ENCODE measurements at places on chromosomes 5 and 9.

- DNase-seq = no peak
These were observed 54.2 kb downstream of the LRSAM1 start for GRCh38 chr9:127505396-127506116.

GRCh38 chr9:90810691-90811090 lies 9.1 kb downstream of the SYK start:
- DNase-seq = no peak

DNA sequence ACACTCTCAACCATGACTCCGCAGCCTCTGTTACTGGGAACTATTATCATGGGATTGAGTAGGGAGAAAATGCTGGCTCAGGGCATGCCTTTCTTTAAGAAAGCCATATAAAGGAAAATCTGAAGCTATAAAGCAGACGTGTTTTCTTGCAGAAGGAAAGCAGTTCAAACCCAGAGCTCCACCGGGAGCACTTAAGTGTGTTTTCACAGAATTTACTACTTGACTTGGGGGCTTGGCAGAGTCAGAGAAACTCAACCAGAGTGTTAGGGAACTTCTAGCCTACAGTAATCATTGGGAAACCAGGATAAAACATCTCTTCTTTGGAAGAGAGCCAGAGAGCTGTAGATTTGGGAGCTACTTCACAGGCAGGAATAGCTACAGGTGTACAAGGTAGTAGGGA lies 283.4 kb upstream of the ADRA1B start:
- no peak for DNase-seq

GRCh38 chr9:37976714-37977477 lies 73.0 kb upstream of the SLC25A51 start:
- DNase-seq = no peak

GRCh38 chr9:113154471-113154870 lies 3.7 kb downstream of the SLC31A2 start:
- DNase-seq = no peak

DNA sequence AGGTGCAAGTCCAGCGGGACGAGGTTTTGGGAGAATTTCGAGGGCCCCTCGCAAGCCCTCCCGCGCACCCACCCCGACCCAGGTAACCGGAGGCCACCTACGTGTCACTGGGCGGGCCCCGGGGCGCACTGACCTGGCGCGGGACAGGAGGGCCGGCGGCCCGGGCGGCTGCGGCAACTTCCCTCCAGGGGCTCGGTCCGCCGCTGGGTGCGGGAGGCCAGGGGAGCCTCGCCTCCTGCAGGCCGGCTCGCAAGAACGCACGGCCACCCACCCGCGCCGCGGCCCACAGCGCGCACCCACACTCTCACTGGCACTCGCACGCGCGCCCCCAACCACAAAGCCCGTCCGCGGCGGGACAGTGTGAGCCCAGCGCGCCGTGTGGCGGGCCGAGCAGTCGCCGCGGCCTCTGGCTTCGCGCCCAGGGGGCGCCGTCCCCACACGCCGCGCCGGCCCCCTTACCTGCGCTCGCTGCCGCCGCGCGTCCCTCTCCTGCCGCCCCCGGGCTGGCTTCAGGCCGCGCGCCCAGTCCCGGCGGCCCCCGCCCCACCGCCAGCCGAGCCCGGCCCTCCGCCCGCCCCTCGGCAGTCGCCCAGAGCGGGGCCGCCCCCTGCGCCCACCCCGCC lies 451 bp downstream of the LPAR1 start:
- no peak for DNase-seq

- no peak for DNase-seq
These were observed 245.3 kb downstream of the BNC2 start for GRCh38 chr9:16625161-16625631.

DNA sequence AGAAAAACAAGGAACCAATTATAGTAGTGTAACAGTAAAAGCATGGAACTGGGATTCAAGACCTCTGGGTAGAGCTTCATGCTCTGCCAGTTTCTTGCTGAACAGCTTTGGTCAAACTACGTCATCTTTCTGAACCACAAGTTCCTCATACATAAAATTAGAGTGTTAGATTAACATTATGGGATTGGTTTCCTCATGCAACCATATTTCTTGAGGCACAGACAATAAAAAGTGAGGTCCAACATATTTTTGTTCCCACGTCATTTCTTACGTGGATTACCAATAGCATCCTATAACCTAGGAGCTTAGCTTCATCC lies 354.8 kb downstream of the TMEM232 start:
- no peak for DNase-seq

- no peak for DNase-seq
These were observed 970 bp upstream of the TRIM32 start for GRCh38 chr9:116686135-116686534.

DNA sequence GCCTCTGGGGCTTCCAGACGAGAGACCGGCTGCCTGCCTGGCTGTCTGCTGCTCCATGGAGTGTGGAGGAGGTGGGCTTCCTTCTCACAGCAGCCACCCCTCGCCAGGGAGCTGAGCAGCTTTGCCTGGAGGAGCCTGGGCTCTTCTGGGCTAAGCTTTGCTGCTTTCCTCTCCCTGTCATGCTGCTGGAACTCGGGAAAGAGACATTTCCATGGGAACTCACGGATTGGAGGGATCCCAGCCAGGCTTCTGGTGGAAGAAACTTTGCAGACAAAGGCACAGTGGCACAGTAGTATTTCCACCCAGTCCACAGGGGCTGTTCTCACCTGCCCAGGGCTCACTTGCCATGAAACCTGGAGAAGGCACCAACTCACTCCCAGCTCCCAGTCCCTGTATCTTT lies 5.6 kb upstream of the NTNG2 start:
- DNase-seq = no peak

- no peak for DNase-seq
These were observed 55.8 kb downstream of the SLC22A5 start for GRCh38 chr5:132425009-132425937.

DNA sequence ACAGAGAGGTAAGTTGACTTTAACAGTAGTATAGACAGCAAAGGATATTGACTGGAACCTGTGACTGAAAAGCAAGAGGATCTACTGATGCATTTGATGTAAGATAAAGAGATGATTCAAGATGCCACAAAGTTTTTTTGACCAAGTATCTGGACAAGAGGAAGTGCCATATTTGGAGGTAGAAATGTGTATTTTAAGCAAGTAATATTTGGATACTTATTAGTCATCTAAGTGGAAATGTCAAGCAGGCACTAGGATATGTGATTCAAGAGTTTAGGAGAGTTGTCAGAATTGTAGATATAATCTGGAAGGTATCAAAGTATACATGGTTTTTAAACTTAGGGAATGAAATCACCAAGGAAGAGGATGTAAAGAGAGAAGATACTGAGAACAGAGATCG lies 686.1 kb upstream of the CHD1 start:
- no peak for DNase-seq

DNA sequence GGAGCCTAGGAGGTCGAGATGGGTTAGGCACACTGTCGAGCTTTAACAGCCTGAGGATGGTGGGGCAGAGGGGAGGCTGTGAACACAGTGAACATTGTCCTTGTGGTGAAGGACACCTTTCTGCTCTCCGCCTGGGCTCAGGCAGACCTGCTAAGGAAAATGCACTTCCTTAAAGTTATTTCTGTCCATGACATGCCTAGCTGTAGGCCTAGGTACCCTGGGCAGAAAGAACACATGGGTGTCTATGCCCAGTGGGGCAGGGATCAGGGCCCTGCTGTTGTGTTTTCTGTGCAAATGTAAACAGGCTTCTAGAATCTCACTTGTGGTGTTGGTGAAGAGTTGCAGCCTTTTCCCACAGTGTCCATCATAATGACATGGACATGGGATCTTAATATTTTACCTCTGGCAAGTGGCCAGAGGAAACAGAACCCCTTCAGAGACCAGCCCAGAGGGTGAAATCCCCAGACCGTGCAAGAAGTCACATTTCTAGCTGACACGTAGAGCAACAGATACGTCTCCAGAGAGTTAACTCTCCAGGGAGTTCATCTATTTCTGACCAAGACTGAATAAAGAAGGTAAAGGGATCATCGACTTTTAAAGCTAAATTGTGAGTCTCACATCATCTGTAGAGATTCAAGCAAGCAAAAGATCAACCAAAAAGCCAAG lies 79.2 kb downstream of the C9orf152 start:
- DNase-seq = no peak

DNA sequence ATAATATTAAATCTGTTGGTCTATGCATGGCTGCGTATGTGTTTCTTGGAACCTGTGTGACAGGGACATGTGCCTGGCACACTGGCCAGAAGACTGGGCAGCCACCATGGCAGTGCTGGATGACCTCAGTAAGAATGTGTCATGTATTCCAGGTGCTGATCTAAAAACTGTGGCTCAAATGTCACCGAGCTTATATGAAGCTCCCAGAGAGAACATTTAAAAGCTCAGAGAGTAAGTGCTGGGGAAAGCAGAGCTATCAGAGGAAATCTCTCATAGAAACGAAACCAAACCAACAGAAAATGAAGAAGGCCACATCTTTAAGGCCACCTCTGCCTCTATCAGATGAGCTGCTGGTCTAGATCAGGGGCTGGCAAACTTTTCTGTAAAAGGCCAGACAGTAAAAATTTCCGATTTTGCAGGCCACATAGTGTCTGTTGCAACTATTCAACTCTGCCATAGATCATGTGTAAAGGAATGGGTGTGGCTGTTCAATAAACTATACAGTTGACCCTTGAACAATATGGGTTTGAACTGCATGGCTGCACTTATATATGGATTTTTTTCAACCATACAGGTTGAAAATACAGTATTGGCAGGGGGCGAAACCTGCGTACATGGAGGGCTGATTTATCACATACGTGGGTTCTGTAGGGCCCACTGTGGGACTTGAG lies 31.8 kb downstream of the TSTD2 start:
- DNase-seq = no peak

GRCh38 chr5:12330381-12330780 lies 426.1 kb upstream of the CTNND2 start:
- DNase-seq = no peak

GRCh38 chr5:15001517-15001916 lies 129.9 kb upstream of the ANKH start:
- DNase-seq = no peak

DNA sequence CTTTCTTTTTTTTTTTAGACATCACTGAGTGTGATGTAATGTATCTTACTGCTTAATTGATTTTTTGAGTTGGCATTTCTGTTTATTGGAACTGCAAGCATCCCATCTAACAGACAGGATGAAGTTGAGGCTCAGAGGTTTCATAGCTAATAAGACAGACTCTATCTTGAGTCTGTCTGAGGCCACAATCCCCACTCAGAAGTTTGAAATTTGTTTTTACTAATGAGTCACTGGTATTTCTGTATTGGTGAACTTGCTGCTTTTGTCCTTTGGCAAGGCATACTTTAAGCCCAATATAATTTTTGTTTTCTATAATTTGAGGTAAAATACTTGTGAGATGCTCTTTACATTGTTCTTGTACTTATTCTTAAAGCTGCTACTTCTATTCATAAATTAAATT lies 491.2 kb downstream of the PSAT1 start:
- DNase-seq = no peak

GRCh38 chr5:65938256-65938655 lies 11.9 kb downstream of the ERBIN start:
- DNase-seq = no peak

DNA sequence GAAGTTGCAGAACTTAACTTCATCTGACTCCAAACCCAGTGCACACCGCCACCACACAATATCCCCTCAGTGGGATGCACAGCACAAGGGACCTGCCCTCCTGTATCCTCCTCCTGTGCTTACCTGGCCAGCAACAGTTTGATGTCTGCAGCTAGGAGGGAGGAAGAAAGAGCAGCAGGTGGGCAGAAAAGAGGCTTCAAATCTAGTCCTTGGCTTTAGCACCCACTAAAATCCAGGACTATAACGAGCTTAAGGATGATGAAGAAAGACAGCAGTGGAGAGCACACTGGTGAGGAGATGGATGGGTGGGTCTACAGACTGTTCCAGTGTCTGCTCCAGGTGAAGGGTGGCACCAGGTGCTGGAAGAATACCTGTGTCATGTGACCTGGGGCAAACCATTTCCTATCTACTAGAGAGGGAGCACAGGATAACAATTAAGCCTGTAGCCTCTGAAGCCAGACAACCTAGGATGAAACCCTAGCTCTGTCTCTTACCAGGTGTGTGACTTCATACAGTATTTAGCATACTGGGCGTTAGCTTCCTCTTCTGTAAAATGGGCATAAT lies 100.0 kb downstream of the SH3TC2 start:
- no peak for DNase-seq

GRCh38 chr9:104842698-104843097 lies 78.8 kb downstream of the NIPSNAP3B start:
- no peak for DNase-seq

GRCh38 chr5:14742498-14742897 lies 78.0 kb downstream of the OTULIN start:
- DNase-seq = no peak

DNA sequence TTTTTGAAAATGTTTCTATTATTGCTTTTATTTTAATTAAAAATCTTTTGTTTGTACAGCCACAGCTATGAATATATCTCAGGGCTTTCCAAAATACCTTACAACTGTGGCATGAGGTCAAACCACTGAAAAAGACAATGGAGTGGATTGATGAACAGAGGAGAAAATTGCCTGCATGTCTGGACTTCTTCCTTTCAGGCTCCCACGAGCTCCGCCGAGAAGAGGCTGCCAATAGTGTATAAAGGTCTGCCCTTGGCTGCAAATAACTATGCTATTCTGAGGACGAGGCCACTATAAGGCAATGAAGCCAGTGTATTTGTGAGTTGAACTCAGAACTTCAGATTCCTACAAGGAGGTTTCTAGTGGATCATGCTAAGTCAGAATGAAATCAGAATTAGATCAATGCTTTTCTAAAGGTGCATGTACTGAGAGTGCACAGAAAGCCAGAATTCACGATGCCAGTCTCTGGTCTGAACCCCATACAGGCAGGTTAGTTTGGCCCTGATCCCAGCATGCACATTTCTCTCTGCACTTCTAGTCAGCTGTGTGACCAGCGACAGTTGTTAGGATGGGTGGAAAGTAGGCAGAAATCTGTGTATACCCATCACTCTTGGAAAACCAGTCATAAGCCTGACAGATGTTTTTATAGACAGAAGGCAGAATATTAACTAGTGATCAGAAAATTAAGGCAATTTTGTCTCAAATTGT lies 42.7 kb upstream of the PLPP1 start:
- DNase-seq = no peak

DNA sequence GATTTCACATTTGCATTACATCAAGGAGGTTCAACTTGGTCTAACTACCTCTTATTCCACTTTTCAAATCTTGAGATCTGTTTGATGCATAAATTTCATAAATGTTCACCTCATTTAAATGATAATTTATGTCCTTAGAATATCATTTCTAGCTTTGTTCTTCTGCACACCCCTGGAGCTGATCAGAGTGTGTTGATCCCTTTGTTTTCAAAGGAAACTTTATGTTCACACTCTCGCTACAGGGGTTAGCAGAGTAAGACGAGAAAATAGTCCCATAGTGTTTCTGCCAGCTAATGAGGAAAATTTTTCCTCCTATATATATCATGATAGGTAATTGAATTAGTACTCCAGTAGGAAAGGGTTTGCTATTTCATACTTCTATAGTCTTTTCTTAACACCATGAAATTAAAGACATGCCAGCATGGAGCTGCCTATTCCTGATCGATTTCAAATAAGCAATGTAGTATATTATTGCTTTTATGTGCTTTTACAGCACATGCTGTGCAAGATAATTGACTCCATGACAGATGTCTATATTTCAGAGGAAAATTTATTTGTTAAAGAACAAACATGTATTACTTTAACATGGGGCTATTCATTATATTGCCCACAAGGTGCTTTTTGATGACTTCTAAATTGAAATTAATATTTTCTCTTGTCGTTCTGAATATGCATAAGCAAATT lies 4.8 kb upstream of the PAM start:
- DNase-seq = no peak

GRCh38 chr5:127962491-127962890 lies 121.1 kb upstream of the SLC12A2 start:
- DNase-seq = no peak

GRCh38 chr5:149887622-149888183 lies 56.9 kb downstream of the PDE6A start:
- no peak for DNase-seq

GRCh38 chr9:95460518-95461164 lies 56.1 kb downstream of the PTCH1 start:
- no peak for DNase-seq
